ENCODE measurements at places on chromosomes 3 and 15.

DNA sequence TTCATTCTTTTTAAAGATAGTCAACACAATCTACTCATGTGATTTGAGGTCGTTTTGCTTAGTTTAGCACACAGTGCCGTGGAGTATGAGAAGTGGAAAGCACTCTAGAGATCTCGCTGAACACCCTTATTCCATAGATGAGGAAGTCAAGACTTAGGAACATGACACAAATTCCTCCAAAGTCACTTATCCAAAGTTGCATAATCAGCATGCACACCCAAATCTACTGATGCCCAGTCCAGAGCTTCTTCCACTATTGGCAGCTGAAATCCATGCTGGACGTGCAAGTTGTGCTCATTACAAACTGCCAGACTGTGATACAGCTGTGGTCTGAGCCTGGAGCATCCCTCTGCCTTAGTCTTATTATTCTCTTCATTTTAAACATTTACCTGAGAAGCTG, 83.5 kb upstream of the ZNF280D start:
- DNase-seq = no peak

GRCh38 chr3:138440596-138440995, 6.2 kb downstream of the ESYT3 start:
- DNase-seq = peak; percentile 60

GRCh38 chr15:67063689-67064606, 1.5 kb upstream of the SMAD3 start:
- peak; percentile 74 for DNase-seq

- no peak for DNase-seq
Measured at GRCh38 chr3:44100298-44100695, 141.4 kb upstream of the TOPAZ1 start.

GRCh38 chr15:93035953-93036810, 52.8 kb downstream of the RGMA start:
- peak; percentile 66 for DNase-seq

DNA sequence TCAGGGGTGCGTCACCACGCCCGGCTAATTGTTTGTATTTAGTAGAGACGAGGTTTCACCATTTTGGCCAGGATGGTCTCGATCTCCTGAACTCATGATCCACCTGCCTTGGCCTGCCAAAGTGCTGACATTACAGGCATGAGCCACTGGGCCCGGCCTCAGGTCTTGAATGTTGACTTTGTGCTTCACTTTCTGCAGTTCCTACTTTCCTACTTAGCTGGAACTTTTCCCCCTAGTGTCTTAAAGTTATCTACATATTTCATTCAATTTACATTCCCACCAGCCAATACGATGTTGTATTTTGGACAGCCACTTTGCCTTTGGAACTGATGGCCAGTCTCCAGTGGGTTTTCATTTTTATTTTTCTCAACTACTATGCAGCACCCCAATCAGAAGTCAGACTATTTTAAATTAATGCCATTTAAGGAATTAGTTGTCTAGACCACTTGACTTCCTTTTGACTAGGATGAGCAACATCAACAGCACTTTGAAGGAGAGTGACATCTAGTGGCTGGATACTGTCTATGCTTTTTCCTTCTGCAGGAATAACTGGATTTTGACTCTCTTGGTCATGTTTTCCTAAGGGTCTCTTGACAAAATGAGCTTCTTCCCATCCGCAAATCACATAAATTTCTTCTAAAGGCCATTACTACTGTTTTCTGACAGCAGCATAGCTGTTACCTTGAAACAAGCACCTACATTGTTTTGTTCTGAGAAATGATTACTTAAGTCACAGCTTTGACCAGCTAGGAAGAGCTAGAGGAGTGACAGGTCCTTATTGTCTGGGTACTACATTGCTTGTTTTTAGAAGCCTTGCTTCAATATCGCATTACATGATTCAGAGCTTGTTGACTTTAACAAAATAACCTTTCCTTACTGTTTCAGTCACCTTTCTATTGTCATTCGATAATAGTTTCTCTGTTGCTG, 140.2 kb downstream of the ITPR1 start:
- no peak for DNase-seq

DNA sequence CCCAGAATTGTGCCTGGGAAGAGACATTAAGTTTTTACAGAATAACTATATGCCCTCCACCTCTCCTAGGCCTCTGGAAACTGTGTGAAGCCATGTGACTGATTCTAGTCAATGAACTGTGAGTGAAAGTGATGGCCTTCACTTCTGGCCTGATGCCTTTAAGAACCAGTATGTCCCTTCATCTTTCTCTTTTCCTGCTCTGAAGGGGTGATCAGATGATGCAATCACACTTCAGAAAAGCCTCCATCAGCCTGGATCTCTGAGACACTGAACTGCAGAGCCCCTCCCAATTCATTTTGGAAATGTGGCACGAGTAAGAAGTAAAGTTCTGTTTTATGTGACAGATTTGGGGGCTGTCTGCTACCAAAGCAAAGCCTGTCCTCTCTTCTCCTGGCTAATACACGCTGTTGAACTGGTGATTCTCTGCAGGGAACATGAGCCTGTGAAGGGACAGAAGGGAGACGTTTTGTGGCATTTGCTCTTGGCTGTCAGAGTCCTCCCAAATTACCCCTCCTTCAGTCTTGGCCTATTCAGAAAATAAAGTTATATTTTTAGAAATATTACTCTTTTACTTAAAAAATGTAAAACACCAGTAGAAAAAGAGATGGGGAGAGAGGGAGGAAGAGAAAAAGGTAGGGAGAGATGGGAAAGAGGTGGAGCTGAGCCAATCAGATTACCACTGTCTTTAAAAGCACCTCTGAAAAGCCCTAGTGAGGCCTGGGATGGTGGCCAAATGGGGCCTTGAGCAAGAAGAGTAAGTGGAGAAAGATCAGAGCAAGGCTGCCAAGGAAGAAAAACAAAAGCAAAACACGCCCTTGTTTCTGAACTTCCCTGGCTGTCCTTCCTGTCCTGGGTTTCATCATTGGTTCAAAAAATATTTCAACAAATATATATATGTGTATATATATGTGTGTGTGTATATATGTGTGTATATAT, 40.9 kb upstream of the RYK start:
- DNase-seq = no peak

- no peak for DNase-seq
Measured at GRCh38 chr3:71694358-71694999, 30.7 kb downstream of the EIF4E3 start.

DNA sequence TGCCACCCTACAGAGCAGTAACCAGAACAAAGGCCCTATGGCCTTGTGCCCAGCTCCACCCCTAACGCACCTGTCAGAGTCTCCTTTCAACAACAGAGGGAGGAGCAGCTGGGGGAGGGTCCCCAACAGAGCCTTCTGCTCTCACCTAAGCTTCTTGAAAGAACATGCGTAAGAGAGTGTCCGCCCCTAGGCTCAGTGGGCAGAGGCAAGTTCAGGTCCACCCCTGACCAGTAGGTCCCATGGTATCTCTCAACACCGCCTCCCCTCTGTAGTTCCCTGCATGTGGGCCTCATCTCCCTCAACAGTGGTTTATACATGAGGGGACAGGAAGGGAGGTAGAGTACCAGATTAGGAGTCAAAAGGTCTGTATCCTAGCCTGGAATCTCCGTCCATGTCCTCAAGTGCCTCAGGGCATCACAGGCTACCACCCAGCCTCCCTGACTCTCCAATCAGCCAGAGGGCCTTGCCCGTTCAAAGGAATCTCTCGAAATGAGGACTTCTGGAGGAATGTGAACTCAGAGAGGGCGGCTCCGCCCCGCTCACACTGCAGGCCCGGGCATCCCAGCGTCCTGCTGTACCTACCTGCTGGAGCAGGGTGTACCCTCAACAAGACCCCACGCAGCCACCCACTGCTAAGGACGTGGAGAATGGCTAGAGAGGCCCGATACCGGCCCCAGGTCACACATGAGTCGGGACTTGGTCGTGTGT, 680 bp downstream of the POC1A start:
- no peak for DNase-seq

DNA sequence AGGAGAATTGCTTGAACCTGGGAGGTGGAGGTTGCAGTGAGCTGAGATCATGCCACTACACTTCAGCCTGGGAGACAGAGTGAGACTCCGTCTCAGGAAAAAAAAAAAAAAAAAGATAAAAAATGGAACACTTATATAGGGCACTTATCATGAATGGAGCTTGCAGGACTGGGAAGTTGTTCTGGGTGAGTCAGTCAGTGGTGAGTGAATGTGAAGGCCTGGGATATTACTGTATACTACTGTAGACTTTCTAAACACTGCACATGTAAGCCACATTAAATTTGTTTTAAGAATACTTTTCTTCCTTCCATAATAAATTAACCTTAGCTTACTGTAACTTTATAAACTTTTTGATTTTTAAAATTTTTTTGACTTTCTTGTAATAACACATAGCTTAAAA, 59.8 kb downstream of the SFMBT1 start:
- DNase-seq = no peak

- DNase-seq = no peak
Measured at GRCh38 chr15:80533790-80534333, 129.7 kb downstream of the ARNT2 start.

GRCh38 chr3:127039719-127040118, 56.8 kb downstream of the PLXNA1 start:
- no peak for DNase-seq

- no peak for DNase-seq
Measured at GRCh38 chr3:157122116-157122515, 37.8 kb downstream of the CCNL1 start.

DNA sequence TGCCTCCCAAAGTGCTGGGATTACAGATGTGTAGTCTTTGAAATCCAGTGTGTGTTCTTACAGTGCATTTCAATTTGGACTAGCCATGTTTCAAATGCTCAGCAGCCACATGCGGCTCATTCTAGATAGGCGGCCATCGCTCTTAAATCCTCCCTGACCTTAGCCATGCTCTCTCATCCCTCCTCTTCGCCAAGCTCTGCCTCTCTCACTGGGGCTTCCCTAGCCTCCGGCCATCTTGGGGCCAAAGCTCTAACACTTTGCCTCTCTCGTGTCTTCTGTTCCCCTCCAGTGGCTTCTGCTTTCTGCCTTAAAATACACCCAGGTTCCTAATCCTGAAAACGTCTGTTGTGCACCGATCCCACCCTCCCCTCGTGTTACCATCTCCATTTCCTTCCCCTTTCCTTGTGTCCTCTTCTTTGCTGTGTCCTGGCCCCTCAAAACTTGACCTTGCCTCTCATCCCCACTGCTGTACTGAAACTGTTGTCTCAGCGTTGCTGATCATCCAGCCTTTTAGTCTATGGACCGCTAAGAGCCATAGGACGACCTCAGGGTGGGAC, 1.4 kb upstream of the GHRL start:
- DNase-seq = no peak

- DNase-seq = no peak
Measured at GRCh38 chr3:141804778-141805639, 41.8 kb downstream of the GRK7 start.

DNA sequence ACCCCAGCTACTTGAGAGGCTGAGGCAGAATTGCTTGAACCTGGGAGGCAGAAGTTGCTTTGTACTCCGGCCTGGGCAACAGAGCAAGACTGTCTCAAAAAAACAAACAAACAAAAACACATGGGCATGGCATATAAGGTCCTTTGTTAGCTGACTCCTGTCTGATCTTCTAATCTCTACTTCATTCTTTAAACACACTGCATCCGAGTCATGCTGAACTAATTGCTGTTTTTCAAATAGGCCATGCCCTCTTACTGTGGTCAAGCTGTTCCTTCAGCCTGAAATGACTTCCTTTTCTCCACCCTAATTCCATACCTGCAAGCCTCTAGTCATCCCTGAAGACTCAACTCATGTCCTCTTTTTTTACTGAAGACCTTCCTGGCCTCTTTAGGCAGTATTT, 22.3 kb upstream of the SLMAP start:
- DNase-seq = no peak

GRCh38 chr3:16511681-16512434, 1.6 kb downstream of the RFTN1 start:
- DNase-seq = no peak

DNA sequence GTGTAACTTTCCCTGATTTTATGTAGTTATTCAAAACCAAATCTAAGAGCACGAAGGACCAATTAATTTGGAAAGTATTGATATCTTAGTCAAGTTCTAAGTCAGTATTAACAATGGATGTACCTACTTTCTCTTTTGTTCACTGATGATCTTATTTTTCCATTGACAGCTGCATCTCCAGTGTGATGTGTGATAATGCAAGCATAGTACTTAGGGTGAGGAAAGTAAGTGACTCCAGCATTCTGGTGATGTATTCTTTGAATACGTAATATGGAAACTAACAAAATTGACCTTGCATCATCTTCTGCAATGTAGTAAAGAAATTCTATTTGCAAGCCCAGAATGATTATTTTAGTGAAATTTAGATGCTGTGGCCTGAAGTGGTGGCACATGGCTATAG, 22.4 kb downstream of the FBXW12 start:
- no peak for DNase-seq

DNA sequence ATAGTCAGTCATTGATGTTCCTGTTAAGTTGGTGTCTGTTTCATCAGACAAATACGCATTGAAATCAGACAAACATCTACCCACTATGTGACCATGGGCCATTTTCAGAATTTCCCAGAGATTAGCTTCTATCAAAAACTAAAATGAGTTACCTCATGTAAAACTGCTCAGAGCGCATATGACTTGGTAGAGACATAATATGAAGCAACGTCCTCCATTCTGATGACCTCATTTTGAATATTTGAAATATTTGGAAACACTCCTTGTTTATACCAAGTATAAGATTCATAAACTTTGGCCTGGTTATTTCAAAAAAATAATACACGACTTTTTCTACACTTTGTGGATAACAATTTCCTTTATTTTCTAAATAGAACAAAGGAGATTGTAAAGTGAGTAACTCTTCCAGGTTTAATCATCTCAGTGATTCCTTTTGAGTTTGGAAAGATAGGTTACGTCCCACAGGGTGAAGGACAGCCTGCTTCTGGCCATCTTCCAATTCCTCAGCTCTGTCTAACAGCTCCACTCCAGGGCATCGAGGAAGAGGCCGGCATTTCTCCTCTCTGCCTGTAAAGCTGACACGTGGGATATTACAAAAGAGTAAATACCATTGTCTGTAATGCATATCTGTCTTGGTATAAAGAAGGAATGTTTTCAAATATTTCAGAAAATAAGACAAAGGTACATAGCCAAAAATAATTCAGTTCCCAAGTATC, 122.6 kb downstream of the CADM2 start:
- no peak for DNase-seq

GRCh38 chr3:113265231-113265630, 53.9 kb downstream of the BOC start:
- no peak for DNase-seq

DNA sequence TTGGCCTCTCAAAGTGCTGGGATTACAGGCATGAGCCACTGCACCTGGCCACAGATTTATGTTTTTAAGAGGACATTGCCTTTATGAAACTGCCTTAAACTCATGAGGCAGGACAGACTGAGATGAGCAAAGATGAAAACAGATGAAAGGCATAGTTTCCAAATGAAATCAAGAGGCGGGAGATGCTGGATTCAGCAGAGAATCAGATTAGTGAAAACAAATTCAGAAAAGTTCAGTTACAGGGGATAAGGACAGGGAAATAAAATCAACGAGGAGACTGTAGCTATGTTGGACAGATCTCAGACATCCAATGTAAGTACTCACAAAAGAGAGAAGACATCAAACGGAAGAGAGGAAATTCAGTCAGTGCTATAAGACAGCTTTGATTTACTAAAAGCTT, 68.1 kb downstream of the ADAMTSL3 start:
- no peak for DNase-seq

- DNase-seq = no peak
Measured at GRCh38 chr3:57770009-57770827, 14.1 kb downstream of the SLMAP start.

Data from left forelimb (tissue), 1 donor.